Activated T-helper 1 cell treated with anti-CD3 and anti-CD28 coated beads, Interleukin-12 subunit alpha, Interleukin-12 subunit beta, Interleukin-2, Interleukin-4 antibody, amounts not matched to agents 30 ng/mL and 10 ng/mL and 1 ng/mL, durations not matched to agents 14 hours and 24 hours and 36 hours (primary cell): ENCODE measurements at places on chromosomes 4 and X. TPM values are rescaled to one million over a fixed set of nuclear protein-coding genes. Genes with fewer than 3 reads are reported as not detected.

DNA sequence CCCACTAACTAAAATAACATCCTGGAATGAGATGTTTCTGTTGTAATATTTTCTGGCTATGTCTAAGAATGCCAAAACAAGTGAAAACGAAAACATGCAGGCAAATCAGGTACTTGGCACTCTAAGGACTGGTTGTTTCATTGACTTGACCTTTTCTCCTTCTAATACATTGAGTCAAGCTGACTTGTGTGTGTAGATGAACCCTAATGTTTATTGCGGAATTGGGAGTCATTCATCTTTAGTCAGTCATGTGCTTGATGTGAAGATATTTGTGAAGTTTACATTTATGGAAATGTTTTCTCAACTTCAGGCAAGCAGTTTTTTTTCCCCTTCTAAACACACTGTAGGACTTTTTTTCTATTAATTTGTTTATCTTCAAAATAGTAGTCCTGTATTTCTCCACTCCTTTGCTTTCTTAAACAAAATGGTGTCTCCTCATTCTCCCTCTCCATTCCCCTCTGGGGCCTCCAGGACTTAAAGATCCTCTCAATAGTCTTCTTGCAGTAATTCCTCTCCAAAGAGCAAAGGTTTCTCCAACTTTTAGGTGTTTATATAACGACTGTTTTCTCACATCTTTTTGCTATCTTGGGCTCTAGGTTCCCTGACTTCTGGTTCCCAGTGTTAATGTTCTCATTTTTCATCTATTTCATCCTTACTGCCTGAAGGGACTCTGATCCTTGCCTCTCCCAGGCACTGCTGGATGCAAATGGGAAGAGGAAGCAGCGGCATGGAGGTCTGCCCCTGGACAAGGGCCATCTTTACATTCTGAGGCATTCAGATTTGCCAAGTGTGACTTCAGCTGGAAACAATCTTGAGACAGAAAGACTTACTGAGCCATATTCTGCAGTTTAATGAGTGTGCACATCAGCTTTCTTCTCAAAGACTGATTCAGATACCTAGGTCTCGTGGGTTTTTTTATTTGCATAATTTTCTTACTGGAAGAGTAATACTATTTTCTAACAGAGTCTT lies 166.4 kb downstream of the ARHGAP6 start:
- no peak for DNase-seq

DNA sequence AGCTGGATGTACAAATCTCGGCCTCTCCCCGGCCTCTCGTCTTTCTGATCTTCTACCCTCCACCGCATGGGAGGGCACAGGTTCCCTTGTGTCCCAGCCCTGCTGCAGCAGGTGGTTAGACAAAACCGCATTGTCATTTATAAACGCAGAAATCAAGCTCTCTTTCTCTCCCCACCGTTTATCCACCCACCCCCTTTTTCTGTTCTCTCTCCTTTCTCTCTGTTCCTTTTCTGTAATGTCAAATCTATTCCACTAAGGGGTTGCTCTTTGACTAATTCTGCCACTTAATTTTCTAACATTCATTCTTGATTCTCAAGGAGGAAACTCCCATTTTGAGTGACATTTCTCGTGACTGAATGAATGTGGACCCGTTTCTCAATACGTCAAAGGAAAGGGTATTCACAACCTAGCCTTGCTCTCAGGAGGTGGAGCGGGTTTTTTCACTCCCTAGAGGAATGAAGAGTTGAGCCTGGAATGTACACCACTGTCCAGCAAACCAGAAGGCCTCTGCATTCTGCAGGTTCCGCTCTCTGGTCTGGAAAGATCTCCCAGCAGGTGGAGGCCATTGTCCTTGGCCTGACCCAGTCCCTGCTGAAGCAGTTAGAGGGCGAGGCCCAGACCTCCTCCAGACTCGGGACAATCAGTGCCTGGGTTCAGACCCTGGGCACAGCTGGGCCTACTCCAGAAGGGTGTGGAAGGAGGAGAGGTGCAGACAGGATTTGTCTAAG lies 70.9 kb upstream of the ENPP6 start:
- no peak for DNase-seq

- DNase-seq, result no peak
Observed at GRCh38 chr4:170051402-170051801, 25.2 kb upstream of the MFAP3L start.

GRCh38 chr4:76016393-76016792 lies 6.9 kb downstream of the CXCL10 start:
- DNase-seq, result peak; percentile 31

GRCh38 chr4:139770361-139770760 lies 104.7 kb downstream of the MGST2 start:
- no peak for DNase-seq

XAGE2 gene
- not detected in 2 replicates for total RNA-seq

GAGE12E gene
- total RNA-seq, result not detected in 2 replicates

GRCh38 chr4:18847249-18847890 lies 825.8 kb upstream of the LCORL start:
- no peak for DNase-seq

DNA sequence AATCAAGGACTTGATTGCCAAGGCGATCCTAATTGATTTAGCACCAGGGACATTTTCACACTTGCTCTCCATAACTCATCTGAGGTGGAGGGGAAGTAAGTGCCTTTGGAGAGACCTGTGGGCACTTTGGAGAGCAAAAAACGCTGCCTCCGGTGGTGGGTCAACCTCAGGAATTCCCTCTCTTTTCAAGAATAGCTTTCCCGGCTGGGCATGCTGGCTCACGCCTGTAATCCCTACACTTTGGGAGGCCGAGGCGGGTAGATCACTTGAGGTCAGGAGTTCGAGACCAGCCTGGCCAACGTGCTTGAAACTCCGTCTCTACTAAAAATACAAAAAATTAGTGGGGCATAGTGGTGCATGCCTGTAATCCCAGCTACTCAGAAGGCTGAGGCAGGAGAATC lies 49.2 kb downstream of the PRPS1 start:
- DNase-seq, result no peak

RASSF6 gene
- total RNA-seq, result not detected in 2 replicates

- no peak for DNase-seq
Observed at GRCh38 chr4:55364691-55365344, 18.8 kb downstream of the SRD5A3 start.

DNA sequence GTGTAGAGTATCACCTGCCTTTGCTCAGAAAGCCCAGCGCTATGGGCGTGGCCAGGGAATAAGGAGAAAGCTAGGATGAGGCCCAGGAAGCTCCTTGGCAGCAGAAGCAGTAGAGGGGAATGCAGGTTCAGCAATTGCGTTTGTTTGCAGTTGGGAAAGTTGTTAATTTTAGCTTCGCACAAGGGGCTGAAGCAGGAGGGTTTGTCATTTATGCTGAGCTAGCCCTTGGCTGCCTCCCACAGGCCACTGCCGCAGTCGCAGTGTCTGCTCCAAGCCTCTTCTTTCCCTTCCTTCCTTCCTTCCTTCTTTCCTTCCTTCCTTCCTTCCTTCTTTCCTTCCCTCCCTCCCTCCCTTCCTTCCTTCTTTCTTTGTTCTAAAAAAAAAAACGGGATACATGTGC lies 21.5 kb downstream of the FRMPD3 start:
- no peak for DNase-seq

DNA sequence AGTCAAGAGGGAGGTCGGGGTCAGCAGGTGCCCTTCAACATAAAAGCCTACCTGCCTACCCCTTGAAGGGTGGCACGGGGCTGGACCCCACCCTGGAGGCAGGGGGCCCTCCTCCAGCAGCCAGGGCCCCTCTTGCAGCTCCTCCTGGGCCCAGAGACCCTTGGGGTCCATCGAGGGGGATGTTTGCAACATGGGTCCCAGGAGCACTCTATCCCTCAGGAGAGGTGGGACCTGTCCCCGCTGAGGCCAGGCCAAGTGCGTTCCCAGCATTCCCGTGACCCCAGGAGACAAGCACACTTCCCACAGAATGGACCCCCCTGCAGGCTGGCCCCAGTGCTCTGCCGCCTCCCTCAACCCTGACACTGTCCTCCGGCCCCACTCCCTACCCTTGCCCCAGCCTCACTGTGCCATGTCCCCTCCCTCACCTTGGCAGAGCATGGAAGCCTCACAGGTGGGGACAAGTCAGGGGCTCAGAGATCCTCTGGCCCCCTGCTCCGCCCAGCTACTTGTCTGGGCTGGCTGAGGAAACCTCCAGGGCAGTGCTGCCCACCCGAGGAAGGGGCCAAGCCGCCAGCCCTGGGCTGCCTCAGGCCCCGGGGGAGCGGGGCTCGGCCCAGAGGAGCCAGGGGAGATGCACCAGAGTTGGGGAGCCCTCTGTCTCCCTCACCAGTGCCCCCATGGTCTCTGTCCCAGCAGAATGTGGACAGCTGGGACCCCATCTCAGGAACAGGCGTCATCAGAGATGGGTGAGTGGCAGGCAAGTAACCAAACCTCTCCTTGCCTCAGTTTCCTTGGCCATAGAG lies 2.2 kb downstream of the MXD4 start:
- DNase-seq, result no peak

DNA sequence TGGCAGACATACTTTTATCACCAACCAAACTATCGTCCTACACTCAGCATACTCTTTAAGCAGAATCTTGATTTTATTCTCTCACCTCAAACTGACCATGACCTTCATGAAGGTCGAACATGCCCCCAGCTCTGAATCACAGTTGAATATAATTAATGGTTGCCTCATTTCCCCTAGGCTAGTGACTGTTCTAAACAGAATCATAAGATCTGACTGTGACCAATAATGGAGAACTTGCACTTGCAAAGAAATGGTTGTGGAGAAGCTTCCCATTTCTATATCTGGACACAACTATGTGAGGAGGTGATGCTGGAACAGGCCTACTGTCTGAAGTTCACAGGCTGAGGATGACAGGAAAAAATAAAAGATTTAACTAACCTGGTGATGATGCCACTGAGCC lies 85.1 kb downstream of the PDGFC start:
- no peak for DNase-seq

CLDN22 gene
- not detected in 2 replicates for total RNA-seq

- no peak for DNase-seq
Observed at GRCh38 chrX:134533952-134534351, 74.0 kb downstream of the HPRT1 start.

DNA sequence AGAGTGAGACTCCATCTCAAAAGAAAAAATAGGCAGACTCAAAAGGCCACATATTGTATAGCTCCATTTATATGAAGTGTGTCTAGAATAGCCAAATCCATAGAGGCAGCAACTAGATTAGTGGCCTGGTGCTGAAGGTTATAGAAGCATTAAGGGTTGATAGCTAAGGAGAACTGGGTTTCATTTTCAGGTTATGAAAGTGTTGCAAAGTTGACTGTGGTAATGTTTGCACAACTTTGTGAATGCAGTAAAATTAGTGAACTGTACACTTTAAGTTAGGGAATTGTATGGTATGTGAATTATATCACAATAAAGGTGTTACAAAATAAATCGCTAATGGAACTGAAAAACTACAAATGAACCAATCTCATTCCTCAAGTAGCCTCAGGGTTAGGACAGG lies 28.3 kb downstream of the TXLNG start:
- DNase-seq, result no peak

UNC5C gene
- total RNA-seq, result not detected in 2 replicates

- no peak for DNase-seq
Observed at GRCh38 chrX:43481576-43481975, 174.5 kb upstream of the MAOA start.

GRCh38 chr4:113760094-113760794 lies 1.3 kb downstream of the CAMK2D start:
- DNase-seq, result peak; percentile 22

- DNase-seq, result no peak
Observed at GRCh38 chrX:13721371-13721770, 13.0 kb downstream of the TRAPPC2 start.

GRCh38 chr4:183989931-183990330 lies 84.8 kb downstream of the STOX2 start:
- no peak for DNase-seq

DNA sequence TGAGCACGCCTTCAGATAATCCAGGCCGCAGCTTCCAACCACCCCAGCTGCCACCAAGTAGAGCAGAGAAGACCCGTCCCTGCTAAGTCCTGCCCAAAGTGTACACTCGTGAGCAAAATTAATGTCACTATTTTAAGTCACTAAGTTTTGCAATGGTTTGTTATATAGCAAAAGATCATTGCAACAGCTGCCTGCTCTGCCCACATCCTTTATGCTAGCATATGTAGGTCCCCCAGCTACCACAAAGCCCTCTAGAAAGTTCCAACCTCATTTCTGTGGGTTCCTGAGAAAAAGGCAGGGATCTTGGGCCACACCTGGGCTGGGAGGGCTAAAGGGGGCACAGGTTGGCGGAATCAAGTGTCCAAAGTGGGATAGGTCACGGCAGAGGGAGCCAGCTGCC lies 346.9 kb downstream of the BCOR start:
- DNase-seq, result no peak

DNA sequence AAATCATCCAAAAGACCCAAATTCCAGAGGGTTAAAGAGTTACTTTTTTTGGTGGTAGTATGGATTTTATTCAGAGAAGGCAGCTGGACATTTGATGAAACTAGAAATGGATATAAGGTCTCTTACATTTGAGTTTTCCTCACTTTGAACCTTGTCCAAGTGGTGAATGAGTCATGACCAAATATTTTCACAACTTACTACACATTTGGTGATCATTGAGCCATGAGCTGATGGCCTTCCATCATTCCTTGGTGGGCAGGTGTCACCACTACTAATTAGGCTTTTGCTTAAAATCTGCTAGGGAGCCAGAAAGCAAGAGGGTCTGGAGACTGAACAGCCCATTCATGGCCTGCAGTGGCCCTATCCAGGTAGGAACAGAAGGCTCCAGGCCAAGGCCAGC lies 620.2 kb upstream of the INTU start:
- DNase-seq, result no peak

DNA sequence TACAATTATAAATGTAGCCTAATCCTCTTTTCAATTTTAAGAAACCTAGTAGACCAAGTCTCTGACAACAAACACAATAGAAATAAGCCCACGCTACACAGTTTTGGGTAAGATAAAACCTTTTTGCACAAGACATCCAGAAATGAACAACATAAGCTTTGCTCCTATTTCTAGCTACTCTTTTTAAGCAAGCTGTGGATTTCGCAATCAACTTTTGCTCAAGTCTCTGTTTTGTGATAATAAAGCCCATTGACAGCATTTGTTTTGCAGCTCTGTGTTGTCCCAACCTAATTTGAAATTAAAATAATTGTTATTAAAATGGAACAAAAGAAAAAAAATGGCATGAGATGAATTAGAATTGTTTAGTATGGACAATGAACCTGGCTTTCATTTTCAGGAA lies 287.9 kb upstream of the PUDP start:
- no peak for DNase-seq

DNA sequence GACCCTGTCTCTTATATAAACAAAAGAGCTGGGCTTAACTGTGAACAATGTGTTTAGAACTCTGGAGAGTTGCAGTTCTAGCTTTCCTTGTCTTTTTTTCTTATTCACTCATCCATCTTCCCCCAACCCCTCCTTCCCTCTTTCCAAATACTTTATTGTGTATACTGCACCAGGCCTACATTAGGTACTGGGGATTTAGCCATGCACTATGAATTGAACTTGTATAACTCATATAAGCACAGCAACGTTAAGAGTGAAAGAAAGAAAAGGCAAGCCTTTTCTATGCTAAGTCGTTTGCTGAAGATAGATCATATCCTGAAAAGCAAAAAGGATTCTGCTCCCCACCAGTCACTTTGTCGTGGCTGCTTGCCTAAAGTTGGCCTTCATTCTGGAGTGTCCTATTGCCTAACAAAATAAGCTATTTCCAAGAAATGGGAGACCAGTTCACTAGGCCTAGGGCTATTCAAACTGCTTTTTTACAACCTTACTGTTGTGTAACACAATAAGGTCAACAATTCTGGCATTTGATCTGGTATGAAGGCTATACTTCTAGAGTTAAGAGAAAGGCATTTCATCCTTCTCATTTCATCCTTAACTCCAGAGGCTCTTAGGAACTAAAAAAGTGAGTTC lies 32.2 kb downstream of the CCNI start:
- DNase-seq, result no peak

GRCh38 chrX:34873500-34874225 lies 68.9 kb upstream of the FAM47B start:
- DNase-seq, result no peak
